M059J (cell line): ENCODE measurements at places on chromosomes 3 and 15. TPM values are rescaled to one million over a fixed set of nuclear protein-coding genes. Genes with fewer than 3 reads are reported as not detected.

GRCh38 chr3:8962226-8962861 is 928 bp downstream of the RAD18 start:
- peak; percentile 42 for DNase-seq

GRCh38 chr3:194994551-194994981 is 276.4 kb downstream of the XXYLT1 start:
- DNase-seq = no peak

DNA sequence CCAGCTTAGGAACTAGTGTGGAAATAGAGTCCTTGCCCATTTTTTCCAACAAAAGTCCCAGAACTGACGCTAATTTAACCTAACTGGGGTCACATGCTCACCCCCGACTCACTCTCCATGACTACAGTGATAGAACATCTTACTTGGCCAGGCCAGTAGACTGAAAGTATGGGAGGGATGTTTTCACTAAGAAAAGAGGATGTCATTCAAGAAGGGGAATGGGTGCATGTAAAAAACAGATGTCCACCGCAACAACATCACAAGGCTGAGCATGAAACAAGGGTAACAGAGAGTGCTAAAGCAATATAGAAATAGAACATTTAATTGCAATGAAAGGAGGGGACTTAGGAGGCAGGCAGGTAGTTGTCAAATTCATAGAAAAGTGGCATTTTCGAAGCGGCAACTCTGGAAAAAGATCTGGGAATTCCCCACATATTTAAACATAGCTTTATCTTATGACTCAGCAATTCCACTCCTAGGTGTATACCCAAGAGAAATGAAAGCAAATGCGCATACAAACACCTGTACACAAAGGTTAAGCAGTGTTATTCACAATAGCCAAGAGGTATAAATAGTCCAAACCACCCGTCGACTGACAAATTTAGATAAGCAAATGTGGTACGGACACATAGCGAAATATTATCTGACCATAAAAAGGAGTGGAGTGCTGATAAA is 41.1 kb upstream of the UBE2E2 start:
- DNase-seq = peak; percentile 17

DNA sequence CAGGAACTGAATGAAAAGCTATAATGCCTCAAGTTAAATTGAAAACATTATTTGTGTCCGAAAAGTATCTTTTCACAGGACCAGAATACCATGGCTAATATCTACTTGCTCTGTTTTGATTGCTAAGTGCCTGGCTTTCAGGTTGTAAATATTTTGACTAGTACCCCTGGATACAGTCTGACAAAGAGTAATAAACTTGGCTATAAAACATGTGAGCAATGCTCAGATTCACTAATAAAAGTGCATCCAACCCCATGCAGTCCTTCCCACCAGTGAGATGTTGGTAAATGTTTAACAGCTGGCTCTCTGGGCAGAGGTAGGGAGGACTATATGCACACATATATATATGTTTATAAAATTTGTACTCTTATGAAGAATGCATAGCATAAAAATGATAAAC is 281.8 kb upstream of the TGFBR2 start:
- peak; percentile 83 for DNase-seq

GRCh38 chr3:52532517-52532837 is 1.2 kb downstream of the NT5DC2 start:
- DNase-seq = peak; percentile 45

- DNase-seq = no peak
These were observed 28.2 kb upstream of the BCL6 start for GRCh38 chr3:187773233-187774184.

DNA sequence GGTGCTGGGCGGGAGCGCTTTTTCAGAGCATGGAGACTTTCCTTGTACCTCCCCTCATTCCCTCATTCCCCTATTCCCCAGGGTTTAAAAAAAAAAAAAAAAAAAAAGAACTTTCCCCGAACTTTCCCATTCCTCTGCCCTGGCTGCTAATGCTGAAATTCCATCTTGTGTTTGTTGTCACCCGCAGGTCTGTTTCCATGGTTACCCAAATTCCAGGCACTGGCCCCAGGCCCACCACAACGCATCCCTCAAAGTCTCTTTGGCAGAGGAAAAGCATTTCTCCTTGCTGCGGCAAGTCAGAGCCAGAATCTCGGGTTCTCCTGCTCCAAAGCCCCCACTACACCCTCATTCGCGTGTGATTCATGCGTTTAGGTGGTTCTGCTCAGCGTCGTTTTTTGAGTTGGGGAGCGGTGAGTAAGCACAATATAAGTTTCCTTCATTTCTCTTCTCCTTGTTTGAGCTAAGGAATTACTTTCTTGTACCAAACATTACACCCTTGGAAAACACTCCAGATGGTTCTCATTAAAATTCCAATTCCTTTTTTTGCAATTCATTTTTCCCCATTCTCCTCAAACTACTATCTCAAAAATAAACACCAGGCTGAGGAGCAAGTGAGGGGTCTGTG is 21.6 kb downstream of the ANAPC13 start:
- DNase-seq = peak; percentile 98

- peak; percentile 52 for DNase-seq
These were observed 463.1 kb upstream of the NECTIN3 start for GRCh38 chr3:110608566-110608965.

- no peak for DNase-seq
These were observed 407.7 kb downstream of the FOXP1 start for GRCh38 chr3:71175691-71176365.

ROBO2 gene
- not detected in 2 replicates for total RNA-seq

RYR3 gene
- total RNA-seq = not detected in 2 replicates

CNTN3 gene
- total RNA-seq = not detected in 2 replicates

GOLGA6D gene
- total RNA-seq = not detected in 2 replicates

CAPN3 gene
- 0.34 TPM in 1 of 2 replicates, not detected in the other for total RNA-seq

PP2D1 gene
- not detected in 2 replicates for total RNA-seq
